ENCODE measurements at places on chromosomes 7 and 10.
A peak's percentile ranks its signal among the peaks of the same experiment; 100 is the strongest.

DNA sequence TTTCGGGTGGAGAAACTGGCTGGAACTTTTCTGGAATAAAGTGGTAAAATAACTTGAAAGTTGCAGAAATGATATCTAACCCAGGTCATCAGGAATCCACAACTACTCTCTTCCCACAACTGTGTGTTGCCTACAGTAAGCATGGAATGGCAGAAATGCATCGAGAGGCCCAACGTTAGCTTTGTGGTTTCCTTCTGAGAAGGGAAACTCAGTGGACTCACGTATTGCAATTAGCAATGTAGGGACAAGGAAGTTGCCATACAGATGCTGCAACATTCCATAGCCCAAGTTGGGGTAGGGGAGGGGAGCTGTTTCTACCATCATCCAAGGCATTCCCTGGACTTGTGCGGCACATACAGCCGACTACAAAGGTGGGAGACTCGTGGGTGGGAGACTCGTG, 1.9 kb downstream of the PON1 start:
- DNase-seq = no peak

DNA sequence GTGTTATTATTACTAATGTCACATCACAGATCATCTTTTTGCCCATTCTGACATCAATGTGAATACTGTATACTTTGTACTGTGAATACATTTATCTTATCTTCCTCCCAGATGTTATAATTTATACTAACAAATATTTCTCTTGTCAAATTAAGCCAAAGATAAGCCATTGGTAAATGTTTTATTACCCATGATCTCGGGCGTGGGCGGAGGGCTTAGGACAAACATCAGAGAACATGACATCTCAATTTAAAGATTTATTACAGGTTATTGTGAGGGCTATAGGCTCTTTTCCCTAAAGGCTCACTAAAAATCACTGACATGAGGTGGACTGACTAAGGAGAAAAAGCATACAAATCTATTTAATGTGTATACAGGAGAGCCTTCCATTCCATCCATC, 58.2 kb upstream of the DGKB start:
- no peak for DNase-seq

DNA sequence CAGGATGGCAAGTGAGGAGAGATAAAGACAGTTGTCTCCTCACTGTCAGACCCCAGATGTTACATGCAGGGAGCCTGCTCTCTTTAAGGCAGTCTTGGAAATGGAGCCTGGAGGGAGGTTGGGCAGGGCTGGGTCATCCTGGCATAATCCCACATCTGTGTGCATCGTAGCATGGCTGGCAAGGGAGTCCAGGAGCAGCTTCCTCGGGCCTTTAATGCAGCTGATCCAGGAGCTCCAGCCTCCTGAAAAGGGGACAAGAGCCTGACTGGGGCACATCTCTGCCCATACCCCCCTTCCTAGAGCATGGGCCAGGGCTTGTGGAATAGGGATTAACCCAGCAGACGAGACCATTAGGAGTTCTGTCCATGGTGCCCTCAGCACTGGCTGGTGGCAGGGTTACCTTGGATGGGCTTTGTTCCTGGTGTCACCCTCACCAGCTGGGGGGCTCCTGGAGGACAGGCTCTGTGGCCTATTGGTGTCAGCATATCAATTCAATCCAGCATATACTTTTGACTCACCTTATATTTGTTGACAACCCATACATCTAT, 34.9 kb downstream of the TBATA start:
- DNase-seq = no peak

GRCh38 chr10:64637939-64638338, 1116.7 kb downstream of the REEP3 start:
- DNase-seq = no peak

DNA sequence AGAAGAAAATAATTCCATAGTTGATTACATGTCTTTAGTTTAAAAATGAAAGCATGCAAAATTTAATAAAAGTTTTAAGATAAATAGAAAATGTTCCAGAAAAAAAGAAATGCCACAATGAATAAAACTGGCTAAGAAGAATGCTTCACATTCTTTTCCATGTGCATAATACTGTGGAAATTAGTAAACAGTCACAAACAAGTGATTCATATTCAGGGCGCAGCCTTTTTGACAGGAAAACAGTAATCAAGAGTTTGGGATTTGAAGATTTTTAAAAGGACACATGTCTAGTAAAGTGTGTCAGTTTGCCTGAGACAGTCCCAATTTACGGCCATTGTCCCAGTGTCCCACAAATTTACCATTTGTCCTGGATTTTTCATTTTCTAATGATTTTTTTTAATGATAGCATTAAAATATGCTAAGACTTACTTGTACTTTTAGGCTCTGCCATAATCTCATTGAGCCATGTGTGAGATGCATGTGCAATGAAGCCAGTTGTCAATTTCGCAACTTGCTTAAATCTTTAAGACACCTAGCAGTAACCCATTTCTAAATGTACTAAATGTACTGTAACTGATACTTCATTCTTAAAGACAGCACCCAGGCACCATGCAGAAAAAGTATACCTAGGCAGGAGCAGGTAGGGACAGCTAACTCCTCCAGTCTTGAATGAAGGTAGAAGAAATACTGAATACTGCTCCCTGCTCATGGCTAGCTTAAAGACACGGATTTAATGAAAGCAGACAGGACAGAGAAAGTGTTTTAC, 46.9 kb downstream of the ZNF438 start:
- peak; percentile 60 for DNase-seq

- DNase-seq = no peak
Observed at GRCh38 chr7:77354914-77355313, 61.2 kb downstream of the GSAP start.

- peak; percentile 11 for DNase-seq
Observed at GRCh38 chr7:133529861-133530260, 277.0 kb downstream of the EXOC4 start.

DNA sequence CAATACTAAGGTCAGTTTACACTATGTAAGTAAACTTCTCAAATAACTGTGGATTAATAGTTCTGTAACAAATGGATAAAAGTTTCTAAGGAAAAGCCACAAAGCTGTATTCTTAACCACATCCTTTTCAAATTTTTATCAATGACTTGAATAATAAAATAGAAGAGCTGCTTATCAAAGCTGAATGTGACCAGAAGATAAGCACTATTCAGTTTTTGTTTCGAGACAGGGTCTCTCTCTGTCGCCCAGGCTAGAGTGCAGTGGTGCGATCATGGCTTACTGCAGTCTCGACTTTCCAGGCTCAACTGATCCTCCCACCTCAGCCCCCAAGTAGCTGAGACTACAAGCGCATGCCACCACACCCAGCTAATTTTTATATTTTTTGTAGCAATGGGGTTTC, 17.0 kb downstream of the UPF2 start:
- no peak for DNase-seq

GRCh38 chr10:30494558-30494957, 60.6 kb downstream of the MAP3K8 start:
- DNase-seq = no peak

- no peak for DNase-seq
Observed at GRCh38 chr7:134707663-134708378, 61.2 kb downstream of the BPGM start.

DNA sequence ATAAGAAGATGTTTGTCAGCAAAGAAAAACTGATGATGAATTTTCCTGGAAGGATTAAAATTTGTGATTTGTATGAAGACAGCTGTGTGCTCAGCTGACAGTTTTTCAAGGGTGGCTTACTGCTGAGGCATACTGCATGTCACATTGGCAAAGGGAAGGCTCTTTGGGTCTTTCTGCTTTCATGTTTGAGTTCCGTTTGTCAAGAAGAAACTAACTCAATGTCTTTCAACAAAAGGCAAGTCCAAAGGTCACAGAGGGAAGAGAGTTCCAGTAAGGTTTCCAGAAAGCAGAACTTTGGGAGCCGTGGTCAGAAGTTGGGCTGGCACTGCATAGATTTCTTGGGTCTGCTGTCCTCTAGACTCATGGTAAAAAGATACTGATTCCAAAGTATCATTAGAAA, 16.9 kb downstream of the DYDC2 start:
- DNase-seq = no peak
